ENCODE measurements at places on chromosomes 4 and X.

DNA sequence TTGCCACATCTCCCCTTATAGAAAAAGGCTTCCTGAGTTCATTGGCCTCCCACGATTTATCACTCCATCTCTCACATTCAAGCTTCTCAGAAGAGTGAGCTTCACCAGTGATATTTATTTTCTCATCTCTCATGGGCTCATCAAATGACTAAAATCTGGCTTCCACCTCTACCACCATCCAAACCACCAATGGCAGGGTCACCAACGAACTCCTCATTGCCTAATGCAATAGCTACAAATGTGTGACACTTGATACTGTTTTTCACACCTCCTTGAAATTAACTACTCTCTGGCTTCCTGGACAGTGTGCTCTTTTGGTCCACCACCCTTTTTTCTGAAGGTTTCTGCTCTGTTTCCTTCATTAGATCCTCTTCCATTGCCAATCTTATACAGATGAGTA lies 129.0 kb downstream of the SH2D1A start:
- no peak for DNase-seq

DNA sequence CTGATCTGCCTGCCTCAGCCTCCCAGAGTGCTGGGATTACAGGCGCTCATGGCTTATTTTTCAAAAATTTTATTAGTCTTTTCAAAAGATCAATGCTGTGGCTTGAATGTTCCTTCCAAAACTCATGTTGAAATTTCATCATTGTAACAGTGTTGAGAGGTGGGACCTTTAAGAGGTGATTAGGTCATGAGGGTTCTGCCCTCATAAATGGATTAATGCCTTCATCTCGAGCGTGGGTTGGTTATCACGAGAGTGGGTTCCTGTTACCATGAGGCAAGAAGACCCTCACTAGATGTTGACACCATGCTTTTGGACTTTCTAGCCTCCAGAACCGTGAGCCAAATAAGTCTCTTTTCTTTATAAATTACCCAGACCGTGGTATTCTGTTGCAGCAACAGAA lies 30.3 kb downstream of the EIF2S3 start:
- no peak for DNase-seq

GRCh38 chr4:53128706-53129357 lies 237.0 kb downstream of the SCFD2 start:
- DNase-seq = no peak

DNA sequence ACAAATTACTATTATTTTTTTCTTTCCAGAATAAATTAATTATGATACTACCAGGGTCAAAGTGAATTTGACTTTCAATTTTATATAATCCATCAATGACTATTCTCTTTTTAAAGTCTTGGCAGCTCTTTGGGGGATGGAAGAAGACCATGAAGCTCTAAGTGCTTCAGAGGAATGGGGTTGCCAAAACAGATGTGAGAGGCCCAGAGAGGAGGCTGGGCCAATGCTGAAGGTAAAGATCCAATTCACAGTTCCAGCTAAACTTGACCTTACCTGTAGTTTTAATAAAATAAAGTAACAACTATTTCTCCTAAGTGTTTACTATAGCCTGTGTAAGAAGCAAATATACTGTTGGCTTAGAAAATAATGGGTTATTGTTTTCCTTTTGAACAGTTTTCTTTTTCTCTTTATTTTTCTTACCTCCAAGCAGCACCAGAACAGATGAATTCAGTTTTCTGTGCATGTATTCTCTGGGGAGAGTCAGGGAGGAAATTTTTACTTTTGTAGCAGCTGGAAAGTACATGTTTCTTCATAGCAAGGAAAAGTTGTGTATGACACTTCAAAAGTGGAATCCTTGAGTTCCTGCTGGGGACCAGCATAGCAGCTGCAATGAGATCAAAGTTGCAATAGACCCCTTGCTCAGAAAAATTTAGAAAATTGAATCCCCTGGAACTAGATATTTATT lies 104.9 kb downstream of the CEP44 start:
- no peak for DNase-seq

GRCh38 chr4:156788782-156789181 lies 182.8 kb downstream of the PDGFC start:
- no peak for DNase-seq

GRCh38 chr4:141900856-141901255 lies 264.5 kb downstream of the IL15 start:
- DNase-seq = no peak
